ENCODE measurements at places on chromosomes 6 and 20. TPM values are rescaled to one million over a fixed set of nuclear protein-coding genes. Genes with fewer than 3 reads are reported as not detected.

DNA sequence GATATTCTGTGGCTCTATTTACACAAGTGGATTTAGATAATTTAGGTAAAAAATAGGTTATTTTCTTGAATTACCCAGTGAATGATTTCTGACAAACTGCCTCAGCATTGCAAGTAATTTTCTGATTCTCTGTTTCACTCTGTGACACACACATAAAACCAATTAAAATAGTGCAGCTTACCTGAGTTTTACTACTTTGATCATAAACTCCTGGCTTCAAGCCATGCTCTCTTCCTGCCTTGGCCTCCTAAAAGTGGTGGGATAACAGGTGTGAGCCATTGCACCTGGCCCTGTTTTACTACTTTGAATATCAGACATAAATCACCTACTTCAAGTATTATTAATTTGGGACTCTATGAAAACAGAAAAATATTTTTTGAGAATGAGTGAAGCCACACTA, 462.9 kb downstream of the ADGRB3 start:
- DNase-seq: no peak
- H3K36me3 ChIP-seq: no peaks in the 10 kb centered on the region
- H3K27ac ChIP-seq: no peak overlapping the region
- no peaks in the 10 kb centered on the region for H3K27me3 ChIP-seq
- no peaks in the 10 kb centered on the region for H3K4me1 ChIP-seq

The C6orf132 gene
- 2.0 TPM for total RNA-seq

GRCh38 chr6:122681705-122682104, 71.5 kb downstream of the PKIB start:
- no peaks in the 10 kb centered on the region for H3K27me3 ChIP-seq
- no peak overlapping the region for H3K27ac ChIP-seq
- no peaks in the 10 kb centered on the region for H3K4me1 ChIP-seq
- no peaks in the 10 kb centered on the region for H3K36me3 ChIP-seq
- DNase-seq: no peak

GRCh38 chr6:35248965-35249364, 10.6 kb upstream of the ZNF76 start:
- H3K27me3 ChIP-seq: no peaks in the 10 kb centered on the region
- no peak overlapping the region for H3K4me3 ChIP-seq
- no peaks in the 10 kb centered on the region for H3K4me1 ChIP-seq
- no peak overlapping the region for H3K27ac ChIP-seq

The VSTM2L gene
- 4.7 TPM for total RNA-seq

DNA sequence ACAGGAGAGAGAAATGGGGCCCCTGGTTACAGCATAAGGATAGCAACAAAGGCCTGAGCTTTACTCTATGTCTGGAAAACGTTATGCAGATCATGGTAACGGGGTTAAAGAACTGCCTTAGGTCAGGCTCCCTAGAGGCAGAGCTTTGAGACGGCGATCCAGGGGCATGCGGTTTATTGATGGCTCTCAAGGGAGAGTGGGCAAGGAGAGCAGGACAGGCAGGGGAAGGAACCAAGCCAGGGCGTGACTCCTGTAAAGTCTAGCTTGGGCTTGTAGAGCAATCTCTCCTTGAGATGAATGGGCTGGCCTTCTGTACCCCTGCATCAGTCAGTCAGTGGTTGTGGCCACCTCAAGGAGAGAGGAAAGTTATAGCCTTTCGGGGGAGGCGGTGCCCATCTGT, 12.5 kb upstream of the FERMT1 start:
- DNase-seq: no peak
- no peaks in the 10 kb centered on the region for H3K36me3 ChIP-seq
- H3K27me3 ChIP-seq: no peaks in the 10 kb centered on the region
- H3K4me1 ChIP-seq: no peaks in the 10 kb centered on the region
